ENCODE measurements at places on chromosomes 11 and 22.

- DNase-seq: no peak
Measured at GRCh38 chr11:8593455-8593854, 573 bp downstream of the STK33 start.

DNA sequence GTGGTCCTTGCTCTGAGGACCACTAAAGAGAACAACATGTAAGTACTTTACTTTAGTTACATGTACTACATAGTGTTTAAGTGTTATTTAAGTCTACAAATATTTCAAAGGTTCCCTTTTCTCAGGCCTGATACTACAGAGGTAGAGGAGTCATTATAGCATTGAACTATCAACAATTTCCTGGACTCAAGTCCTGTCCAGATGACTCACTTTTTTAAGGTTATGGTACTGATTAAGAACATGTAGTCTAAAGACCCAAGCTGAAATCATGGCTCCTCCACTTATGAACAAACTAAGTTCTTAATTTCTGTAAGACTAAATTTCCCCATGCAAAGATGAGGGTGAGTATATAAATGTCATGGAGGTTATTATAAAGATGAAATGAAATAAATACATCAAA lies 74.7 kb downstream of the NARS2 start:
- DNase-seq: no peak

DNA sequence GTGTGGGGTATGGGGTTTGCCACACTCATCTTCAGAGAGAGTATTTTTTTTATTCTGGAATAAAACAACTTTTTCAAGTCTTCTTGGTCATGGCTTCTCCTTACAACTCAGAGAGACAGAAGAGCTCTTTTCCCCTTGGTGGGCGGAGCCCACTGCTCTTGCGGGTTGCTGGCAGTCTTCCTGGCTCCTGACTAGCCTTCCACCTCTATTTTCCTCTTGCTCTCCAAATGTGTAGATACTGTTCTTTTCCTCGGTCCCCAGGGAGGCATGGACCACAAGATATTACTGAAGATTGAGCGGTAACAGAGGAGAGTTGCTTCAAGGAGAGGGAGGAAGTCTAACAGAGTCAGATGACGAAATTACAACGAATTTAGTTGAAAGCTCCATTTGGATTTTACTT lies 210.6 kb downstream of the NTM start:
- DNase-seq: no peak

- no peak for DNase-seq
Measured at GRCh38 chr11:75576499-75576918, 14.5 kb downstream of the SERPINH1 start.

GRCh38 chr11:128457874-128458273 lies 129.5 kb downstream of the ETS1 start:
- DNase-seq: no peak

Measured in stimulated activated CD8-positive, alpha-beta memory T cell treated with anti-CD3 and anti-CD28 coated beads, Interleukin-4, amount 100 ng/mL, for 1 hour (primary cell).